ENCODE measurements at places on chromosomes 7 and 10.

DNA sequence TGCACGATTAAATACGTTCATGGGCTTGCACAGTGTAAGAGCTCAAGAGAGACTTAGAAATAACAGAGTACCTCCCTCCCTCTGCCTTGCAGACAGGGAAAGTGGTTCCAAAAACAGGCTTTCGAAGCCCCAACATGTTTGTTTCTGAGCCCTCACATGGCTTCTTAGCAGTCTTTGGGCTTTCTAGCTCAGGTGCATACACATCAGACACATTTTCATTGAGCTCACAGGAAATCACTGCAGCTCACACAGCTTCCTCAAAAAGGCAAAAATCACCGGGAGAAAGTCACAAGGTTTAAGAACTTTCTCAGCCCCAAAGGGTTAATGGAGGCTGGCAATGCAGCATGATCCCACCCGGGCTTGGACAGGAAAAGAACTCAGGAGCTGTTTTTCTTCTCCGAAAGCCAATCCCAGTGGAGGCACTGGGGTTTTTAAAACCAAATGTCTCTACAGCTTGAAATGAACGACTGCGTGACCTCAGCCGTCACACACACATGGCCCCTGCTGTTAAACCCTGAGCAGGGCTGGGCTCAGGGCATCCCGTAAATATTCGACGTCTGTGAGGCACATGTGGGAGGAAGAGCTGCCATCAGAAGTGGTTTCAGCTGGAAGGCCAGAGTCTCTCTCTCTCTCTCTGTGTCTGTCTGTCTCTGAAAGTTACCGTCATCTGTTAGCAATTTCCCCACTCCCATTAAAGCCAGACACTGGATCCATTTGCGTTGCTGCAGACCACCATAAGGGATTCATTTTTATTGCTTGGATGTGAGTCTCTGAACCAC lies 69.7 kb downstream of the CALML3 start:
- DNase-seq = no peak

DNA sequence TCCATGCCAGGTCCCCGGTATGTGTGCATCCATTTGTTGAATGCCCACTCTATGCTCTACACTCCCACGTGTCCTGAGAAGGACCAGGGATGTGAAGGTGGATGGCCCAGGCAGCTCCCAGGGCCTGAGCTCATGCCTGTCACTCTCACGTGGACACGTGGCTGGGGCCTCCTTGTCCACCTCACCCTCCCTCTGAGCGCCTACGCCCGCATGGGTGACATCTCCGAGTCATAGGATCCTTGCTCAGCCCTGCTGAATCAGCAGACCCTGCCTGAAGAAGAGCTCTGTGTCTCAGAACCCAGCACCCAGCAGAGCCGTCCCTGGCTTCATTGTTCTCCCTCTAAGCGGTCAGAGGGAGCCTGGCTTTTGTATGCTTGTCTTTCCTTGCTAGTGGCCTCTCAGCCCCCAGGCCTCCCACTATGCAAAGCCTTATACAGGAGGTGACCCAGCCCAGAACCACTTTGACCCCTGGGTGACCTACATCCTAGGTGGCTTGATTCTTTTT lies 107.9 kb upstream of the PPIF start:
- DNase-seq = no peak

DNA sequence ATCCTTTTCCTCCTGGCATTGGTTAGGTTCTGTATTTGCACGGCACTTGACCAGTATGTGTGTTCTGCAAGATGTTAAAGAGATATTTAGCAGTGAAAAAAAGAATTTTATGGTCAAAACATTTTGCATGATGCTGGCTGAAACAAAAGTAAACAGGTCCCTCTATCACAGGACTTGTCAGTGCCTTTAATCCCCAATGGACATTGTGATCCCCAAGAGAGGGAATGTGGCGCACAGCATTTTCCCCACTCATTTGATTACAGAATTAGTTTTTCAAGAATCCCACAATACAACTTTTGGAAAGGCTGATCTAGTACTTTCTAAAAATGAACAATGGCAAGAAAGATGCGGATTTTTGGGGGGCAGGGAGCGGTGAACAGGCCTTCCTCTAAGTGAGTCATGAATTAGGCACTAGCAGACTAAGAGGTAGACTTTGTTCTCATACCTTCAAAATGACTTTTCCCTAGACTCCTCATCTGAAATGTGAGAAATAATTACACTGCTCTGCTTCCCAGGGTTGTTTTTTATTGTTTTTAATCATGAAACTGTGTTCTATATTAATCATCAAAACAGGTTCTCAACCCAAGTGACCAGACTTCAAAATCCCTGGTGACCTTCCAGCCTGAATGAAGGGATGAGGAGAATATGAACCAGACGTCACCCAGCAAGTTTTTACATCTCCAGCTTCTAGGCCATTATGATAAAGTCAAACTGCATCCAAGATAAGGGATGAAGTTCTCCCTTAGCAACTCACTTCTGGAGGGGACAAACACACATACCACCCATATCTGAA lies 8.6 kb downstream of the FBXW4 start:
- no peak for DNase-seq

GRCh38 chr7:20197125-20197748 lies 19.9 kb downstream of the MACC1 start:
- DNase-seq = no peak

DNA sequence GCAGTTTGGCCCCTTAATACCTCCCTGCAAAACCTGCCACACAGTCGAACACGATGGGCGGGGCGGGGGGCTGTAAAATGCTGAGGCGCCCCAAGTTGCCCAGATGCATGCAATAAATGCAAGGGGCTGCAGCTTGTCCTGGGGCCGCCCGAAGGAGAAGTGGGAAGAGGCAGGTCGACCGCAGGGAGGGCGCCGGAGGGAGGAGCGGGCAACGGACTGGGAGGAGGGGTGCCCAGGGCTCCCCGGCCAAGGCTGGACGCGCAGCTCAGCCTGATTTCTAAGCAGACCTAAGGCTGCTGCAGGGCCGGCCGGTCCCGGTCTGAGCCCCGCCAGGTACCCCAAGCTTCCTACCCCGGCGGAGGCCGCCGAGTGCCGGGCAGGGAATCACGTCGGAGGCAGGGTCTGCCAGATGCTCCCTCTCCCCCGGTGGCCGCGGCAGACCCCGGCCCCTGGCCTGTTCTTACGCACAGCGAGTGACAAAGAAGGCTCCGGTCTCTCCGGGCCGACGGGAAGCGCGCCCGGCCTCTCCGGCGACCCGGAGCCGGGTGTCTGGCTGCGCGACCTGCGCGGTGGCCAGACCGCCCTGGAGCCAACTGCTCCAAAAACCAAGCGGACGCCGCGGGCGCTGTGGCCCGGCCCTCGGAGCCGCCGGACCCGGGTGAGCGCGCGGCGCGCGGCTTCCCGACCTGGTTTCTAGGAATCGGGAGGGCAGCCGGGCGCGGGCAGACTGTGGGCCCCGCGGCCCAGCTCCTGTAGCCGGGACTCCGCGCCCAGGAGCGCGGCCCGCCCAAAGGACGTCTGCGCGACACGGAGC lies 744 bp upstream of the EBF3 start:
- no peak for DNase-seq

DNA sequence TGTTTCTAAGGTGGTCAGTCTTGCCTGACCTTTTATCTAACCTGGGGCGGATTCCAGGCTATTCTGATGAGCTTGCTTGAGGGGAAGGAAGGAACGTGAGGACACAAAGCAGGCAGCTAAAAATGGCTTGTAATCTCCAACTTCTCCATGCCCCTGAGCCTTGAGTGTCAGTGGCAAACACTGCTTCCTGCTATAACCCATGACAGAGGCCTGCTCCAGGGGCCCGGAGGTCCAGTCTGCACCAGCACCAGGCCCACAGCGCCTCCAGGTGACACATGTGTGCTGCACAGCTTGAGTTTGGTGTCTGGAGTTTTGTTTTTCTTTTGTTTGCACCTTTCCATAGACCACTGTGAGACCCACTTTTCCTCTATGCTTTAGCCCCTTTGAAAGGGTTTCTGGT lies 207.9 kb downstream of the PAXIP1 start:
- DNase-seq = no peak

DNA sequence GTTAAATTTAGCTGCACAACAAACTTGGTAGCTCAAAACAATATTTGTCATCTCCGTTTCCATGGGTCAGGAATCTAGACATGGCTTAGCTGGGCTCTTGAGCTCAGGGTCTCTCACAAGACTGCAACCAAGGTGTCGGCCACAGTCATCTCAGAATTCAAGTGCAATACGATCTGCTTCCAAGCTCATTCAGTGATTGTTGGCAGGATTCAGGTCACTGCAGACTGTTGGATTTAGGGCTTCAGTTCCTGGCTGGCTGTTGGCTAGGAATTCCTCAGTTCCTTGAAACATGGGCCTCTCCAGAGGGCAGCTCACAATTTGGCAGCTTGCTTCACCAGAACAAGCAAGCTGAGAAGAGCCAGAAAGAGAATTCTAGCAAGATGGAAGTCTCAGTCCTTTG lies 17.5 kb upstream of the CHST3 start:
- DNase-seq = no peak

DNA sequence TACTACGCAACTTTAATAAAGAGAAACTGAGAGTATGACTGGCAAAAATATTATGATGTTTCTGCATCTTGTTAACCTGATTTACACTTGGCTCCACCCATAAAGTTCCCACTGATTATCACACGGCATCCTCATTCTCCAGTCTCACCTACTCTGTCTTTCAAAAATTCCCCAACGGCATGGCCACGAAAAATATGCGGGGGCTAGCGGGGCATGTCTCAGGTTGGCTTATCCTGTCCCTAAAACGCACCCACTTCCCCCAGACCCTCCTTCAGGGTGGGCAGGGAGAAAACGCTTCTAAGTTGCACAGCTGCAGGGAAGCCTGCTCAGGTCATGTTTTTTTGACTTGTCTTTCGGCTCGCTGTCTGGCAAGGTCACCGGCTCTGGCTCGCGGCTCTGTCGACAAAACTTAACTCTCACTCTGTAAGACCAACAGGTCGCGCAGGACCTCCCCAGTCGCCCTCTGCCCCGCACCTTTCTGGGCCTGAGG lies 3.8 kb downstream of the CDK6 start:
- DNase-seq = no peak

- DNase-seq = no peak
These were observed 350.0 kb downstream of the CRPPA start for GRCh38 chr7:16071246-16071857.

DNA sequence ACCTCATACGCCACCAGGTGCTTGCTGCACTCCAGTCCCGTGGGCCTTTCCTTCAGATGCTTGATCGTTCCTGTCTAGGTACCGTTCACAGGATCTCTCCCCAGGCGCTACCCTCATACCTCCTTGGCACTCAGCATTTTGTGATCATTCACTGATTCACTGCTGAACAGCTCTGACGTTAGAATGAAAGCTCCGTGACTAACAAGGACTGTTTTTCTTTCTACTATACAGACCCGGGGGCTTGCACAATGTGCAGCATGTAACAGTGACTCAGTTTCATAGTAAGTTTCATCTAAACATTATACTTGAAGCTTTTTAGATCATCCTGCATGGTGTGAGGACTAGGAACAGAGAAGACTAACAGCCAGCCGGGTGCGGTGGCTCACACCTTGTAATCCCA lies 20.6 kb downstream of the KIN start:
- DNase-seq = no peak

- no peak for DNase-seq
These were observed 1599.9 kb upstream of the LRRTM3 start for GRCh38 chr10:65325913-65326312.

DNA sequence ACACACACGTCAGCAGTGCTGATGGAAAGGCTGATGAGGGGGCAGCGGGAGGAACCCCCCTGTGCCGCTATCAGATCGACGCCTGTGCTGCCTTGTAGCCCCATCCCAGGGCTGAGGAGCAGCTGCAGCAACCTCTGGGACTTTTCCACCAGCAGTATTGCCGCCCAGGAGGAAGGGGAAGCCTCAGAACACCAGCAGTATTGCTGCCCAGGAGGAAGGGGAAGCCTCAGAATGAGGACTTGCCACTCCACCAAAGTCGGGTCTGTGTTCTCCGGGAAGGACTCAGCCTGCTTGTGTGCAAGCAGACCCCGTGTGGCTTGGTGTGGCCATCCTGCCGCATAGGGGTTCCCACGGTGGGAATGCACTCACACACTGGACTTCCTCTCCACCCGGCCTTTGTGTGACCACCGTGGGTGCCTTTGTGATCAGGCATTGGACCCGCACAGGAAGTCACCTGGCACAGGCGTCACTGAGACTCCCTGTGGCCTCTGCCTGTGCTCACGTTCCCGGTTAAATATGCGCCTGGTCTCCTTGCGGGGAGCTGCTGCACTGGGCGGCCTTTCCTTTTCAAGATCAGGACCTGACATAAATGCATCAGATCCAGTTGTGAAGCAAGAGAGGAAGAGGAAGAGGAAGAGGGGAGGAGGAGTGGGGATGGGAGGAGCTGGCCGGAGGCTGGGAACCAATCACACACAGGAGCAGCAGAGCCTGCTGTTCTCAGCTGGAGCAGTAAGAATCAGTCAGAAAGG lies 248.5 kb downstream of the DNAJB6 start:
- no peak for DNase-seq

- DNase-seq = no peak
These were observed 76.0 kb upstream of the ADO start for GRCh38 chr10:62728479-62728878.

- no peak for DNase-seq
These were observed 69.6 kb upstream of the CDK1 start for GRCh38 chr10:60708666-60709065.

DNA sequence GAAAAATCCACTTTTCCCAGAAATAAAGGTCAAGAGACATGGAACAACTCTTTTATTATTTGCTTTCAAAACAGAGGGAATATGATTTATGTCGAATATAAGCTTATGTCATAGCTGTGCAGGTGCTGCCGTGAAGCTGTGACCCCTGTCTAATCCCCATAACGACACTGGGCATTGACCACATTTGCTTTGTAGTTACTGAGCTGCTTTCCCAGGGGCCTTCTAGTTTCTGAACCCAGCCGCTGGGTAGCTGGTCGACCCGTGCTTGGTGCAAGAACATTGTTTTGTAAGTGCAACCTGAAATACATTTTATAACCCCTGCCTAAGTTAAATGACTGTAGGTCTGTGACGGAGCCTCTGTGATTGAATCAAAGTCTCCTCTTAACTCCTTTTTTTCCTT lies 144.9 kb upstream of the HDAC9 start:
- DNase-seq = no peak

- DNase-seq = no peak
These were observed 43.9 kb upstream of the GRB10 start for GRCh38 chr7:50826371-50827172.

GRCh38 chr10:52965938-52966401 lies 193.4 kb upstream of the MBL2 start:
- DNase-seq = no peak

DNA sequence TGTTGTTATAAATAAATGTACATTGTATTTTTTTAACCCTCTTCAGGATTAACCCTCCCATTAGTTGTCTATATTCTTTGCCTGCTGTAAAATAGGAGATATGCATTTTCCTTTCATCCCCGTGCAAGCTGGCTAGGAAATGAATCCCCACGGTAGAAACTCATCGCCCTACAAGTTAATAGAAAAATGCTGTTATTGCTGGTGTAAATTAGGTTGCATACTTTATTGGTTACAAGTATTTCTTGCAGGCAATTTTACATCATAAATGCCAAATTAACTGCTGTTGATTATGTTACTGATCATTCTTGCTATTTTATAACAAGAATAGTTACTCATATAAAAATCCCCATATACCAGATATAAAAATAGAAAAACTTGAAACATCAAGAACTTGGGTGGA lies 454.2 kb upstream of the KLF6 start:
- DNase-seq = no peak

- DNase-seq = no peak
These were observed 1.9 kb downstream of the INA start for GRCh38 chr10:103278862-103279298.

- DNase-seq = peak; percentile 10
These were observed 444.7 kb downstream of the DGKB start for GRCh38 chr7:14457568-14458453.

- no peak for DNase-seq
These were observed 11.0 kb downstream of the GRID1 start for GRCh38 chr10:86355571-86356038.

GRCh38 chr10:42476101-42476500 lies 162.3 kb downstream of the ZNF33B start:
- no peak for DNase-seq

Data from activated T-helper 9 cell treated with anti-CD3 and anti-CD28 coated beads, Interleukin-2, amount 50 U/mL, for 16 hours (primary cell).